Stimulated activated naive CD4-positive, alpha-beta T cell (primary cell): ENCODE measurements at places on chromosomes 13 and 19.

GRCh38 chr13:60267498-60268202 is 103.9 kb upstream of the DIAPH3 start:
- no peak for DNase-seq

- no peak for DNase-seq
These were observed 527.2 kb downstream of the SLITRK1 start for GRCh38 chr13:83355041-83355440.

DNA sequence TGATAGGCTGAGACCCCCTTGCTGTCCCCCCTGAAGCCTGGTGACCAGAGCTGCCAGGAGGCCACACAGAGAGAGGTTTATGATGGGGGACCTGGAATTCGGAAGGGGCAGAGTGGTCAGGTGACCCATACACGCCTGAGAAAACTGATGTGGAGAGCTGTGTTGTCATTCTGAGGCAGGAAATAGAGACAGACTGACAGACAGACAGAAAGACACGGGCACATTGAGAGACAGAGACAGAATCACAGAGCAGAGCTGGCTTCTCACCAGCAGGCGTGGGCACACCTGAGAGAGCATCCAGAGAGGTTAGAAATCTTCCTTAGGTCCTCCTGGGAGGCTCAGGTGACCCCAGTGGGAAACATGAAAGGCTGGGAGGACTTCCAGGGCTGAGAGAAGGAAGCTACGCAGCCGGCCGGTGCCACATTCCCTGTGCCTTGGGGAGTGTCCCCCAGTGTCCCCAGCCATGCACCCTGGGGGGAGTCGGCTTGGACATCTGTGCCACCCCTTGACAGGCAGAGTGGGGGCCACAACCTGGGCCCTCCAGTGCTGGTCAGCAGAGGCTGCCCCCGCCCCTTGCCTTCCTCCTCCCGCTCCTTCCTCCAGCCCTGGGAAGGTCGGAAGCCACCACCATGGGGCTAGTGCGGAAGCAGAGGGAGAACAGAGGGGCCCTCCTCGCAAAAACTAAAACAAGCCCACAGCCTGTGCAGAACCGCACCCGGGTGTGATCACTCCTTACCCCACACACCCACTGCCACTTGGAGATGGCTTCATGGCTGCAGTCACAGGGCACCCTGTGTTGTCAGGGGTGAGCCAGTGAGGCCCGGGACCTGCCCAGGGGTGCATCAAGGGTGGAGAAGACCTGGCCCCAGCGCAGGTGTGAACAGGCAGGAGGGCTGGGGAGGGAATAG is 2.2 kb downstream of the FFAR1 start:
- no peak for DNase-seq

DNA sequence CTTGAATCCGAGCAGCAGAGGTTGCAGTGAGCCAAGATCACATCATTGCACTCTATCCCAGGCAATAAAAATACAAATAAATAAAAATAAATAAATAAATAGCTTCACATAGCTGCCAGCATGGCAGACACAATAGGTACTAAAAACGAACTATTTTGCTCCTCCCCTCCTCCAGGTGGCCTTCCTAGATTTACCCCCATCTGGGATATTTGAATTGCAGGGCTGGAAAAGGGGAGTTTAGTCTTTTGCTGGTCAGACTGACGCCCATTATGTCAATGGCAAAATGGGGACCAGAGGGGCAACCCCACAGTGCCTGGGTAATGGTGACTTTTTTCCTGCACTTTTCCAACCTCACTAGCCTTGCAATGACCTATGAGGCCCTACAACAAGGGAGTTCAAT is 640 bp upstream of the GMFG start:
- no peak for DNase-seq

- no peak for DNase-seq
These were observed 75.2 kb upstream of the C13orf46 start for GRCh38 chr13:114049026-114049425.
